ENCODE measurements at places on chromosomes 7 and 10. TPM values are rescaled to one million over a fixed set of nuclear protein-coding genes. Genes with fewer than 3 reads are reported as not detected.

- no peaks in the 10 kb centered on the region for H3K4me1 ChIP-seq
- no peak overlapping the region for H3K27ac ChIP-seq
- no peak overlapping the region for H3K4me3 ChIP-seq
- H3K27me3 ChIP-seq: no peaks in the 10 kb centered on the region
Observed at GRCh38 chr7:28688651-28689050, 269.5 kb downstream of the TRIL start.

CACNA2D1 gene
- total RNA-seq: 30.1 TPM

GIMAP8 gene
- 31.5 TPM for total RNA-seq

DNA sequence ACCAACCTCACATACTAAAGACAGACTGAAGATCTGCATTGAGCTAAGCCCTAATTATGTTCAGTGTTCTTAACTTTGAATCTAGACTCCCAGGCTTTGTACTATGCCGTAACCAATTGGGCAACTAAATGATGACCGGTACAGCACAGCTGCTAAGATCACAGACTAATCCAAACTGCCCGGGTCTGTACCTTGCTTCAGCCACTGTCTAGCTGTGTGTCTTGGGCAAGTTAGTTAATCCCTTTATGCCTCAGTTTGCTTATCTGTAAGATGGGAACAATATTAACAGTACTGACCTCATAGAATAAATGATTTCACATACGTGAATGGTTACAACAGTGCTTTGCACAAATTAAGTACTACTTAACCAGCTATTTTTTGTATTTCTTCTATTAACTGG, 205.8 kb upstream of the NFE2L3 start:
- no peak overlapping the region for H3K27ac ChIP-seq
- DNase-seq: no peak
- no peaks in the 10 kb centered on the region for H3K36me3 ChIP-seq

DNA sequence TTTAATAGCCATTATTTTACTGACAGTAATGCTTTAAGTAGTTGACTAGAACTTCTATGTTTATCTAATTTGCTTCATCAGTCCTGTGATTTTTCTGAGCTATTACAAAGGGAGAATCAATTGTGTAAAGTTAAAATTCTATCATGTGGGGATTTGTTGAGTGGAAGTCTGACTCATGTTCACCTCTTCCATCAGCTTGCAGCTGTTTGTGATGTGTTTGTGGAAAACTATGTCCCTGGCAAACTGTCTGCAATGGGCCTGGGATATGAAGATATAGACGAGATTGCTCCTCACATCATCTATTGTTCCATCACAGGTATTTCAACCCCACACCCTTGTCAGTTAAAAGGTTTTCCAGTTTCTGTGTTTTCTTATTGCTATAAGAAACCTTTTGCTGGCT, 59.9 kb downstream of the SUGCT start:
- H3K27me3 ChIP-seq: no peaks in the 10 kb centered on the region
- no peaks in the 10 kb centered on the region for H3K36me3 ChIP-seq
- no peak overlapping the region for H3K4me3 ChIP-seq
- no peaks in the 10 kb centered on the region for H3K4me1 ChIP-seq
- no peak for DNase-seq

EGFR gene
- total RNA-seq: 73.6 TPM

LRRN3 gene
- 0.12 TPM for total RNA-seq

GRCh38 chr10:126391192-126391885, 3.1 kb upstream of the ADAM12 start:
- no peaks in the 10 kb centered on the region for H3K36me3 ChIP-seq
- H3K27me3 ChIP-seq: no peaks in the 10 kb centered on the region
- no peak overlapping the region for H3K4me3 ChIP-seq
- no peak for DNase-seq
- H3K4me1 ChIP-seq: peaks cover 10% of the 10 kb centered on the region

STOX1 gene
- total RNA-seq: not detected

- no peaks in the 10 kb centered on the region for H3K36me3 ChIP-seq
- H3K27me3 ChIP-seq: no peaks in the 10 kb centered on the region
- DNase-seq: no peak
- H3K4me1 ChIP-seq: no peaks in the 10 kb centered on the region
- H3K27ac ChIP-seq: peak overlapping the region; percentile 90
Observed at GRCh38 chr10:13527864-13528122, 1.0 kb downstream of the BEND7 start.

- H3K27ac ChIP-seq: no peak overlapping the region
- no peaks in the 10 kb centered on the region for H3K4me1 ChIP-seq
- H3K4me3 ChIP-seq: no peak overlapping the region
- no peaks in the 10 kb centered on the region for H3K27me3 ChIP-seq
Observed at GRCh38 chr10:17882557-17882956, 69.2 kb upstream of the SLC39A12 start.

TAC1 gene
- not detected for total RNA-seq

DNA sequence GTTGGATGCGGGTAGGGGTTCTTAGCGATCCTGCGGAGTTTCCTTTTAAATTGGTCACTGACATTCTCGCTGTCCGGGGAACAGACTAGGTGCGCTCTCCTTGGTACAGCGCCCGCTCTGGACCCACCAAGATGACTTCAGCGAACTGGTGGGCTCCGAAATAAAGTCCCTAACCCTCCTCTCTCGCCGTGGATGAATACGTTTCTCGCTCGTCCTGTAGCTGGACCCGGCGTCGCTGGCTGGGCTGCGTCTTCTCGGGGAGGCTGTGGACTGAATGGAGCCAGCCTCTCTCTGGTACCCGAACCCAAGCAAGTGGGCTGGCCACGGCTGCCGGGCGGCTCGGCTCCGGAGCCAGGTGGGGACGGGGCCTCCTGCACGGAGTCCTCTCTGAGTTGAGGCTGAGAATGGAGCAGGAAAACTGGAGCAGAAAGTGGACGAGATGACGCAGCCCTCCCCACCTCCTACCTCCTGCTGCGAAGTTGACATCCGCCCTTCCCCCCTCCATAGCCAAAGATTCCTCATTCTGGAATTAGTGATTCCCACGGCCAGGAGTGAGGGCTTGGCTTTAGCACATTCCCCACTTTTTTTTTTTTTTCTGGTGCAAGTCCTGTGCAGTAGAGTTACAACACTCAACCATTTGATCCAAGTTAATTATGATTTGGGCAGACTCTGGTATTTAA, 1.5 kb downstream of the UNC5B start:
- H3K36me3 ChIP-seq: no peaks in the 10 kb centered on the region
- no peaks in the 10 kb centered on the region for H3K27me3 ChIP-seq
- H3K4me1 ChIP-seq: no peaks in the 10 kb centered on the region
- H3K27ac ChIP-seq: peak overlapping the region; percentile 55
- peak; percentile 66 for DNase-seq

DNA sequence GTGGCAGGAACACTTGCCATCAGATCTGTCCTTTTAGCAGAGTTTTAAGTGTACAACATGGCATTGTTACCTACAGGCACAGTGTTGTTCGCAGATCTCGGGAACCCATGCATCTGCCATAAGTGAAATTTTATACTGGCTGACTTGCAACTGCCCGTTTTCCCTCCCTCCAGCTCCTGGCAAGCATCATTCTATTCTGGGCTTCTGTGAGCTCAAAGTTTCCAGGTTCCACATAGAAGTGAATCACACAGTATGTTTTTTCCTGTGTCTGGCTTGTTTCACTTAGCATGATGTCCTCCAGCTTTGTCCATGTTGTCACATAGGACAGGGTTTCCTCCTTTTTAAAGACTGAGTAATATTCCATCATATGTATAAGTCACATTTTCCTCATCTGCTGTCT, 56.6 kb downstream of the C10orf143 start:
- no peaks in the 10 kb centered on the region for H3K27me3 ChIP-seq
- H3K36me3 ChIP-seq: no peaks in the 10 kb centered on the region
- no peaks in the 10 kb centered on the region for H3K4me1 ChIP-seq
- H3K27ac ChIP-seq: no peak overlapping the region
- DNase-seq: no peak

DNA sequence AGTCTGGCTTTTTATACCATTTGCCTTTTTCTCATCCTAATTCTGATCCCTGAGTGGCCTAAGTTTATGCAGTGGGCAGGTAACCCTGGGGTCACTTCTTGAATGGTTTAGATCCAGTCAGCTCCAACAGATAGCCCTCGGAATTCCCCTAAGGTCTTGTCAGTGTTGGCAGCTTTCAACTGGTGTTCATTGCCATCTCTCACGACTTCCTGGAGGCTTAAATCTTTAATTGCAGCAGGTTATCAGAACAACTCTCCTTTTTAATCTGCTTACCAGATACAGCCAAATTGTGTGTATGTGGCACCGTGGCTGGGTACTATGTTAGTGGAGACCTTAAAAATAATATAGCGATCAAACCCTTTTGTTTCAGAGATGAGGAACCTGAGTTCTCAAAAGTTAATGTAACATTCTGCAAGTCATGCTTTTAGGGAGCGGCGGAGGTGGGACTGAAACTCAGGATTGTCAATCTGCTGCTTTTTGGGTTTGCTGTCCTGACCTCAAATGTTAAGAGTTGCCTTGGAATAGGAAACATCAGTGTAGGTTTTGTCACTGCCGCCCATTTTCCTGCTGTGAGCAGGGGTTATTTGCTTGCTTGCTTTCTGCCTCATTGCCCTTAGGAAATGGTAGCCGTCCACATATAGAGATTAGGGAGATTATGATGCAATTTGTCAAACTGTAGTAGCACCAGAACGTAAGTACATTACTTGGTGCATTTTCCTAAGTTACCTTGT, 818 bp downstream of the DLD start:
- DNase-seq: no peak
- peak overlapping the region; percentile 94 for H3K27ac ChIP-seq
- peaks cover 4% of the 10 kb centered on the region for H3K4me1 ChIP-seq

- H3K27ac ChIP-seq: no peak overlapping the region
- no peaks in the 10 kb centered on the region for H3K36me3 ChIP-seq
Observed at GRCh38 chr7:91127959-91128358, 136.3 kb upstream of the FZD1 start.

GRCh38 chr10:9301148-9301547, 1246.7 kb downstream of the GATA3 start:
- no peak overlapping the region for H3K27ac ChIP-seq
- DNase-seq: no peak
- no peaks in the 10 kb centered on the region for H3K4me1 ChIP-seq
- no peak overlapping the region for H3K4me3 ChIP-seq
- no peaks in the 10 kb centered on the region for H3K36me3 ChIP-seq

- H3K4me3 ChIP-seq: no peak overlapping the region
- no peak for DNase-seq
- no peaks in the 10 kb centered on the region for H3K27me3 ChIP-seq
- no peaks in the 10 kb centered on the region for H3K4me1 ChIP-seq
Observed at GRCh38 chr7:127760436-127761031, 108.5 kb downstream of the SND1 start.

PYROXD2 gene
- total RNA-seq: 8.9 TPM

- no peak for DNase-seq
- no peaks in the 10 kb centered on the region for H3K27me3 ChIP-seq
- no peaks in the 10 kb centered on the region for H3K4me1 ChIP-seq
- H3K36me3 ChIP-seq: no peaks in the 10 kb centered on the region
Observed at GRCh38 chr7:129203050-129203741, 14.8 kb downstream of the SMO start.

DDC gene
- total RNA-seq: not detected

IQUB gene
- 9.9 TPM for total RNA-seq

CALHM1 gene
- not detected for total RNA-seq

ASB10 gene
- not detected for total RNA-seq

- DNase-seq: peak; percentile 34
- no peaks in the 10 kb centered on the region for H3K36me3 ChIP-seq
- no peaks in the 10 kb centered on the region for H3K27me3 ChIP-seq
- peaks cover 6% of the 10 kb centered on the region for H3K4me1 ChIP-seq
- peak overlapping the region; percentile 96 for H3K27ac ChIP-seq
- H3K4me3 ChIP-seq: peak overlapping the region; percentile 90
Observed at GRCh38 chr10:58266826-58267712, 625 bp downstream of the IPMK start.

GRCh38 chr10:69955897-69956740, 96.5 kb upstream of the MACROH2A2 start:
- no peak for DNase-seq
- no peak overlapping the region for H3K27ac ChIP-seq
- H3K4me1 ChIP-seq: no peaks in the 10 kb centered on the region
- no peaks in the 10 kb centered on the region for H3K36me3 ChIP-seq

- H3K36me3 ChIP-seq: no peaks in the 10 kb centered on the region
- DNase-seq: no peak
- H3K4me3 ChIP-seq: no peak overlapping the region
Observed at GRCh38 chr10:63240807-63241206, 107.7 kb downstream of the NRBF2 start.

DNA sequence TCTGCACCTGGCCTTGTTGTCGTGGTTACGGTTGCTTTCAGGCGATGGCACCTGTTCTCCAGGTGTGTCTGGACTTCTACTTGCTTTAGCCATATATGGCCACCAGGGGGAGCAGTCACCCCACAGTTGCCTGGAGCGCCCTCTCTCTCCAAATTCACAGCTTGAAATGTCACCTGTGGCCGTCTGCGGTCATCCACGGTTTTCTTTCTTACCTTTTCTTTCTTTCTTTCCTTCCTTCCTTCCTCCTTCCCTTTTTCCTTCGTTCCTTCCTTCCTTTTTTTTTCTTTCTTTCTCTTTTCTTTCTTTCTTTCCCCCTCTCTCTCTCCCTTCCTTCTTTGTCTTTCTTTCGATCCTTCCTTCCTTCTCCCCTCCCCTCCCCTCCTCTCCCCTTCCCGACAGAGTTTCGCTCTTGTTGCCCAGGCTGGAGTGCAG, 150.5 kb upstream of the VKORC1L1 start:
- H3K4me1 ChIP-seq: no peaks in the 10 kb centered on the region
- peak; percentile 28 for DNase-seq
- no peak overlapping the region for H3K27ac ChIP-seq
- H3K36me3 ChIP-seq: no peaks in the 10 kb centered on the region
- no peaks in the 10 kb centered on the region for H3K27me3 ChIP-seq
- no peak overlapping the region for H3K4me3 ChIP-seq

- no peak for DNase-seq
- H3K27me3 ChIP-seq: no peaks in the 10 kb centered on the region
- H3K4me1 ChIP-seq: peaks cover 32% of the 10 kb centered on the region
- no peaks in the 10 kb centered on the region for H3K36me3 ChIP-seq
- H3K4me3 ChIP-seq: no peak overlapping the region
Observed at GRCh38 chr10:31350891-31351290, 31.9 kb downstream of the ZEB1 start.

DNA sequence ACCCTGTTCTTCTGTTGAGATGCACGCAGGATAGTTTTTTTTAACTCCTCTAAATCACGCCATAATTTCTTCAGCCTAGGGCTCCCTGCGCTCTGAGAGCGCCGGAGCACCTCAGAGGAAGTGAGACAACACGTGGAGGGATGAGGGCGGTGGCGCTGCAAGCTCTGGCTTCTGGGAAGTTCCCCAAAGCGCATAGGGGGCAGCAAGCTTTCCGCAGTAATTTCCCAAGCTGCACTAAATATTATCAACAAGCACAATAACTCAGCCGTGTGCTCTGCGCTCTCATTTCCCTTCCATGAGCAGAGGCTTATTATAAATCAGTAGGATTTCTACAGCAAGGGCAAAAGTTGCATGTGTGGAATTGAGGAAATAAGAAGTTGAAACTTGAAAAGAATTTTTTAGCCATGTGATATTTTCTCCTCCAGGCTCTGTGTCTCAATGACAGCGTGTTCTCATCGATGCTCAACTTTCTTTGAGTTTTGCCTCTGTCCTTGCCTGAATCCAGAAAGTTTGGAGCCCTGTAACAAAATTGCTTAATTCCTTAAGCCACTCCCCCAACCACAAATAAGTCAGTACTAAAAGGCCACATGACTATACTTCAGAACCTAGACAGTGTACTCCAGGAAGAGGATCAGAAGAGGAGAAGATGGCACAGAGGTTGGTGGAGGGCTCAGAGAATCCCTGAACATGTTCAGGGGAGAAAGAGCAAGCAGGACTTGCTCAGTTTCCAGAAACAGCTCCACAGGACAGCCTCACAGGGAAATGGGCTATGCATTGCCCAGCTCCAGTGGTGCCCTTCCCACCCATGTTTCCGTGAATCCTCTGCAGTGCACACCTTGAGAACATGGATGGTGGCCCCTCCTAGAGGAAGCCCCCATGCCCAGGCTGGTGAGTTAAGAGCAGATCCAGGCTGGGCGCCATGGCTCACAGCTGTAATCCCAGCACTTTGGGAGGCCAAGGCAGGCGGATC, 221.5 kb upstream of the GHITM start:
- H3K4me3 ChIP-seq: no peak overlapping the region
- DNase-seq: no peak
